ENCODE measurements at places on chromosomes 2 and 18.

- no peak for DNase-seq
These were observed 71.3 kb downstream of the ASXL2 start for GRCh38 chr2:25806941-25807340.

DNA sequence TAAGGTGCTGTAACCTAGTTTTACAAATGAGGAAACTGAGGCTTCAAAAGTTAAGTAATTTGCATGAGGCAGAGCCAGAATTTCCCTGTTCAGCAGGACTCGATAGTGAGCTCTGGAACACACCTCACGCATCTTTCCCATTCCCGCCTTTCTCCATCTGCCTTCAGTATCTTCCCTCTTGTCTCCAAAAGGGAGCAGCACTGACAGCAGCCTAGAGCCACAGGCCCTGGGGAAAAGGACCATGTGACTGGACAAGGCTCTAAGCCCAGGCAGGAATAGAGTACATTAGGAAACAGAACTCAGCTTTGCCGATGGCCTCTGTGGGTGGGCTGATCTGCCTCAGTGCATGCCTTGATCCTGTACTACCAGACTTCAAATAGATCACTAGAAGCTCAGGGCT lies 21.5 kb downstream of the GPR155 start:
- DNase-seq: no peak

DNA sequence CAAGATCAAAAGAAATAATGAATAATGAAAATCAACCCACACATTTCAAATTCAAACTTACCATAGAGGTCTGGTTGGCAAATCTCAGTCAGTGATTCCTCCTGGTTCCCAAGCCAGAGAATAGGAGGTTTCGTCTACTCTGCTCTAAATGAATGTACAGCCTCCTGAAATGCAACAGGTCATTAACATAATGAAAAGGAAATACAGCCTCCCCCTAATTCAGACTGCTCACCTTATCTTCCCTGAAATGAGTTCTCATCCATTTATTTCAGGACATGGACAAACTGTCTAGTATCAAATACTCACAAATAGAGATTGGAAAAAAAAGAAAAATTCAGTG lies 43.4 kb upstream of the CYTIP start:
- DNase-seq: no peak

- DNase-seq: no peak
These were observed 73.8 kb downstream of the KCNG2 start for GRCh38 chr18:79871481-79872091.

DNA sequence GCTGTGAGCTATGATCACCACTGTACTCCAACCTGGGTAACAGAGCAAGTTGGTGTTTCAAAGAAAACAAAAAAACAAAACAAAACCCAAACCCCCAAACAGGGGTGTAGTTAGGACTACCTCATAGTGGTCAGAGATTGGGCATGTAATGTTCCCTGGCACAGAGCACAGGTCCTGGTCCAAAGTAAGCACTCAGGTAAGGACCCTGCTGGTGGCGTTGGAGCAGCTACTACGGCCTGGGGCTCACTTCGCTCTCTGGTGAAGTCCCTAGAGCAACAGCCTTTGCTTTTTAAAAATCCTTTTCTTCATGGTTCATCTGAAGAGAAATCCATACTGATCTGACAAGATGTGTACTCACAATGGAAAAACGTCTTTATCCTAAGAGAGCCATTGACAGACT lies 130.4 kb downstream of the ZNF236 start:
- DNase-seq: no peak

- no peak for DNase-seq
These were observed 96.1 kb upstream of the PIK3C3 start for GRCh38 chr18:41858761-41859555.

- no peak for DNase-seq
These were observed 193.8 kb upstream of the RND3 start for GRCh38 chr2:150681120-150681804.

DNA sequence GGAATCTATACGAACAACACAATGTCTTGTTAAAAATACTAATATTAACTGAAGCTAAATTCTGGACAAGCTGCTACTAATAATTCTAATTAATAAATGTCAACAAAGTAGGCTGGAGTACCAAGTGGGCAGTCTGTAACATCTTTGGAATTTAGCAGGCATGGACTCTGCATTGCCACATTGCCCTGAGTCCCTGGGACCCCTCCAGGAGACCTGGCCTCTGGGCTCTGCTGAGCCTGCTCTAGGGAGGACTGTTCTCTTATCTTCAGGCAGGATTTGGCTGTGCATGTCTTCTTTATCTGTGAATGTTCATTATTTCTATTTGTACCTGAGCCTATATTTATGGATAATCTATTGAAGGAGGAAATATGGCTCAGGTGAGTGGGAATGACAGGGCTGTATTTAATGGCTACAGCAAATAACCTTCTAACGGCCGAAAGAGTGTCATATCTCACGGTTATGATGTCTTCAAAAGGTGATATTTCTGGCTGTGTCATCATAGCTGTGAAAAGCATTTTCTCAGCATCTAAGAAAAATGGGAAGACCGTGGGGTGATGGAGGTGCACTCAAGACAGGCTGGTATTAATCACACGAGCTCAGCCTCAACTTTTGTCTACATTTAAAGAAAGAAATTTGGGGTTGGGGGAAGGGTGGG lies 28.6 kb upstream of the SETBP1 start:
- no peak for DNase-seq

GRCh38 chr2:82636402-82637020 lies 1822.6 kb downstream of the SUCLG1 start:
- DNase-seq: no peak

- DNase-seq: no peak
These were observed 360.9 kb downstream of the XIRP2 start for GRCh38 chr2:167249197-167249596.

DNA sequence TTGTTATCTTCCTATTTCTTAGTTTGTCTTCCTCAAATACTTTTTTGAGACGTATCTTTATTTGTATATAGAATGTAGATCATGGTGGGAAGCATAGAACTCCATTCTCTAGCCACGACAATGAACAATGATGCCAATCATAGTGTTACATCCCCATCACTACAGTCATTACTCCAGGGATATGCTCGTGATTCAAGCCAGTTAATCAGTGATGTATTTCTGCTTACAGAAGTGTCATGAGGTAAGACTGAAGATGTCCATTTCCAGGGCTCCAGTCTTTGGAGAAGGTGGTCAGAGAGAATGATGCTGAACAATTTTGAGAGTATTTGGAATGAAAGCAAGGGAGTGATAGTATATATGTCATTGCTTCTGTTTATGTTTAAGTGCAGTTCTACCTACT lies 777.2 kb upstream of the TMEFF2 start:
- DNase-seq: no peak

DNA sequence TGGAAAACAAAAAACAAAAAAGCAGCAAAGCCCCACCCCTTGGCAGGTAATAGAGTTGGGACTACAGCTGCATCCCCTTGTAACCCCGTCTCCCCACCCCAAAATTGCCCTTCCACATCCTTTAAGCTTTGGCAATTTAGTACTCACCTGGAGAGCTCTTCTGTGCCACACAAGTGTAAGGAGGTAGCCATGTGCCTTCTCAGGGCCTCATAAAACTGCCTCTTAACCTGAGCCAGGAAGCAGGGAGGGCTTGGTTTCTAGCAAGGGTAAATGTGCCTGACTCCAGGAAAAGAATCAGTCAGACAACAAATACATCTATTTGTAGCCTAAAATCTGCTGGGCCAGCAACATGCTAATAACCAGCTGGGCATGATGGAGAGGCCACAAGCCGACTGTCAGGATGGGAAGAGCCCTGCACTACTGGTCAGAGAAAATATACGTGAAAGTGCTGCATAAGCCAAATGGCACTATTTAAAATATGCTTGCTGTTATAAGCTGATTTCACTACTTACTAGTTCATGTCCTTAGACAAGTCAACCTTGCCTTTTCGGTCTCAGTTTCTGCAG lies 46.3 kb downstream of the NOP58 start:
- no peak for DNase-seq

GRCh38 chr2:204024503-204024902 lies 87.9 kb downstream of the ICOS start:
- DNase-seq: peak; percentile 14

- no peak for DNase-seq
These were observed 332.9 kb downstream of the DSC3 start for GRCh38 chr18:30709595-30709994.

GRCh38 chr2:97993926-97994325 lies 1.8 kb downstream of the TMEM131 start:
- DNase-seq: no peak

DNA sequence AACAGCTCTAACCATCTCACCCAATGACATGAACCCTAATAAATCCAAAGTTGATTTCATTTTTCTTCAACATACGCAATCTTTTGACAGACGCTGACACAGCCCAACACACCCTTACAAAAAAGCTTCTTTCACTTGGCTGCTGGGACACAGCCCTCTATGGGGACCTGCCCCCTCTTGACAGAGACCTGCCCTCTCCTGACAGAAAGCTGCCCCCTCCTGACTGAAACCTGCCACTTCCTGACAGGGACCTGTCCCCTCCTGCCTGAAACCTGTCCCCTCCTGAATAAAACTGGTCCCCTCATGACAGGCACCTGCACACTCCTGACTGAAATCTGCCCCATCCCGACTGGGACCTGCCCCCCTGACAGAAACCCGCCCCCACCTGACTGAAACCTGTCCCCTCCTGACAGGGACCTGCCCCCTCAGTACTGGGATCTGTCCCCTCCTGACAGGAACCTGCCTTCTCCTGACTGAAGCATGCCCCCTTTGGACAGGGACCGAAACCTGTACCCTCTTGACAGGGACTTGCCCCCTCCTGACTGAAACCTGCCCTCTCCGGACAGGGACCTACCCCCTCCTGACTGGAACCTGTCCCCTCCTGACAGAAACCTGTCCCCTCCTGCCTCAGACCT lies 87.9 kb downstream of the PXDN start:
- no peak for DNase-seq

DNA sequence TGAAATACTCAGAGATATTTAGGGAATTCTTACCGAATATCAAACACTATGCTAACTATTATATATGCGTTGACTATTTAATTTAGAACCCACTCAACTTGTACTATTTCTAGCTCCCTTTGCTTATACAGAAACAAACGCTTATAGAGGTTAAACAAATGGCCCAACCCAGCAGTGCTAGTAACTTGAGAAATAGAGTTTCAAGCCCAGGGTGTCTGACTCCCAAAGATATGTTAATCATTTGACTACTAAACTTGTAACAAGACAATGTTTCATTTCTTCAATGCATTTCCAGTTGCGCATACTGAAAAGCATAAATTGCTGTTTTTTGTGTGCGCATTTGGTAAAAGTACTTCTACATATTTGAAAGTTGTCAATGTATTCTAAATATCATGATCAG lies 310.3 kb downstream of the GALNT13 start:
- no peak for DNase-seq

DNA sequence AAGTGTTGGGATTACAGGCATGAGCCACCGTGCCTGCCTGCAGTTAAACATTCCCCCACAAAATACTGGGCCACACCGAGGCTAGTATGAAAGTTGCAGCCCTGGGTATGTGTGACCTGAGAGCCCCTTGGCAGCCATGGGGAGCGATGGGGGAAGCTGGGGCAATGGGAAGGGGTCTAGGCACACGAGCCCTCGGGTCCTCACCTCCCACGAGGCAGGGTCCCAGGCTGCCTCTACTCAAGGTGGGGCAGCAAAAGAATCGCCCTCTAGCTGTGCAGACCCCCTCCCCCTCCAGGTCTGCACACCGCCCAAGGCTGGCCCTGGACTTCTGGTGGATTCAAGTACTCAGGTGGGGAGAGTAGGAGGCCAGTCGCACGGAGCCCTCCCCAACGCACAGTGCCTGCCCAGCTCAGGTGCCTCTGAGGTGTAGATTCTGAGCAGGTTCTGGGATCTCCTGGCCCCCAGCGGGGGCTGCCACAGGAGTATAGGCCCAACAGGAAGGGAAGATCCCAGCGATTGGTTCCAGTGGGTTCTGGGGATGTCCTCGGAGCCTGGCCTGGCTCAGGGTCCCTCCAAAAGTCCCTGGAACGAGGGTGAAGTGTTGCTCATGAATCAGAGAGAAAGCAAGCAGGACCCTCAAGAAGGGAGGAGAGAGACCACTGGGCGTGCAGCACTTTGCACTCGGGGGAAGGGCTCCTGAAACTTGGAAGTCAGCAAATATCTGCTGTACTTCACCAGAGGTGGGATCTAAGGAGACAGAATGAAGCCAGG lies 2.6 kb downstream of the GPR35 start:
- no peak for DNase-seq

DNA sequence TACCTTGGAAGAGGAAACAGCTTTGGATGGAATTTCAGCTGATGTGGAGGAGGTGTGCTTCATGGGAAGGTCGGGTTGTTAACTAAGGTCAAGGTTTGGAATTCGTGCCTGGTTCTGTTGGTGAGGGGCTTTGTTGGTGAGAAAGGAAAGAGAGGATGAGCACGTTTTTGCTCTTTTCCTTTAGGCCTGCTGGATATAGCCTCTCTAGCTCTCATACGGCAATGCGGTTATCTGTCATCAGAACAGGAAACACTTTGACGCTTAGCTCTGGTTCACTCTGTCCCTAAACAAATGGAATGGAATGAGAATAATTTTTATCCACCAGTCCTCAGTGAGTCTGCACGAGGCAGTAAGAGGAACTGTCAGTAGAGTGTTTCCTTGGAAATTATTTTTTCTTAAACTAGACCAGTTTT lies 169.7 kb upstream of the NOSTRIN start:
- DNase-seq: no peak

DNA sequence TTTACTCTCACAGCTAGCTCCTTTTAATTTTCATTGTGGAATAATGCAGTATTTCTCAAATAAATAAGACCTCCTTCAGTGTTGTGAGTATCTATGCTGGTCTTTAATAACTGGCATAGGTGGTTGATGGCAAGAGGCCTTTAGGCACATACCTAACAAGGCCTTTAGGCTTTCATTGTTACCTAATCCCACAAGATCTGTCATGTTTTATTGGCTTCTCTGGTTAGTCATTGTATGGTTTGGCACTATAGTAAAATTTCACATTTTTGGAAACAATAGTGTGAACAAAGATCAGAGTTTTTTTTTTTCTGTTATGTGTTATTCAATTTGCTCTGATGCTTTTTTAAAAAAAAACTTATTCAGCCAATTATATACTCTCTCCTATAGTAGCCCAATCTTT lies 89.8 kb upstream of the NEUROD1 start:
- no peak for DNase-seq

DNA sequence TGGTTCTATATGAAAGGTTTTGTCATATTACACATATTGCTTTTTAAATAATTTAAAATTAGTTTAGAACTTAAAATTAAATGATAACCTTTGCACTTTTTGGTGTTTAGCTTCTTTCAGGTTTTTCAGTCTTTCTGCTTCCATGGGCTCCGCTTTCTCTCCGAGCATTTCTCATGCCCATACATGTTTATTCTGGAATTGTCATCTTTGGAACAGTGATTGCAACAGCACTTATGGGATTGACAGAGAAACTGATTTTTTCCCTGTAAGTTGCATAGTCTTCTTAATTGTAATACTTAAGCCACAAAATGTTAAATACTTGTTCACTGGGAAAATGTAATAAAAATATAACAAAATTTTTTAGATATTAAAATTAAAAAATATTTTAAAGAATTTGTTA lies 31.0 kb downstream of the CYBRD1 start:
- no peak for DNase-seq

DNA sequence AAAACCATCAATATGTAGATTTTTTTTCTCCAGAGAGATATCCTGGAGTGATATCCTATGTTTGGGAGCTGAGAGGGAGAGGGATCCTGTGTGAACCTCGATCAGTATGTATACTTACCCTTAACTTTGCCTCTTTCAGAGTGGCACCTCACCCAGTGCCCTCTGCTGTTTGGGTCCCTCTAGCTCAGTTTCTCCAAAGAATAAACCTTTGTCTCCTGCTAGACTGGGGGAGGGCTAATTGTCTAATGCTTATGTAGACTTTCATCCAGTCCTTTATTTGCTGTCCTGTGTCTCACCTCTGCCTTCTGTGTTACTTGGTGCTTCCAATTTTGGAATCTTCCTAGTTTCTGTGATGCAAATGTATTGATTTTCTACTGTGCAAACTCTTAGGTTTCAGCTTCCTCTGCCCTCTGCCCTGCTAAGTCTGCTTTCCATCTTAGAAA lies 48.4 kb downstream of the MTX2 start:
- no peak for DNase-seq

All from NCI-H2081 (cell line).